ENCODE measurements at places on chromosomes 16 and 17.
A peak's percentile ranks its signal among the peaks of the same experiment; 100 is the strongest.

DNA sequence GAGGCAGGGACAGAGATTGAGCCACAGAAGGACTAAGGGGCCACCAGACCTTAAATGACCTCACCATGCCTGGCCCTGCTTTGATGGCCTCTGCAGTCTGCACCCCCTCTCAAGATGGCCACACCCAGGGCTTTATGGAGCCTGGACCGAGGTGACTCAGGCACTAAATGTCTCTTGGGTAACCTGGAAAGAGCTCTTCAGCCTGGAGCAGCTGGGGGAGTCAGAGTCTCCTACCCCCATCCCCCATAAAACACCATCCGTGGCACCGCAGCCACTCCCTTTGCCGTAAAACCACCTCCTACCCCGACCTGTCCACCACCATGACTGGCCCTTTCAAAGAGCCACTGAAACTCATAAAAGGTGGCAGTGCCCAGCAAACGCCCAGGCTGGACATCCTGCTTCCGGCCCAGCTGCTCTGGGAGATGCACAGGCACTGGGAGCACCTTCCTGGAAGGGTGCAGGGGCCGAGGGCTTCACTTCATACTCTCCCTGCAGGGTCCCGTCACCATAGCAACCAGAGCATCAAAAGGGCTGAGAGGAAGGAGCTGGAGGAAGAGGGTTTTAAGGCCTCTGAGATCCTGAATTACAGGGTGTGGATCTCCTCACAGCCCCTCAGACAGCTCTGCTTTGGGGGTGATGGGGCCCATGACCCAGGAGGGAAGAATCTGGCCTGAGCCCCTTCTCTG lies 22.3 kb downstream of the FOXN1 start:
- no peak for DNase-seq

- no peak for DNase-seq
These were observed 20.7 kb downstream of the GSG1L start for GRCh38 chr16:28042811-28043210.

- no peak for DNase-seq
These were observed 4.0 kb downstream of the CBX2 start for GRCh38 chr17:79781736-79782575.

DNA sequence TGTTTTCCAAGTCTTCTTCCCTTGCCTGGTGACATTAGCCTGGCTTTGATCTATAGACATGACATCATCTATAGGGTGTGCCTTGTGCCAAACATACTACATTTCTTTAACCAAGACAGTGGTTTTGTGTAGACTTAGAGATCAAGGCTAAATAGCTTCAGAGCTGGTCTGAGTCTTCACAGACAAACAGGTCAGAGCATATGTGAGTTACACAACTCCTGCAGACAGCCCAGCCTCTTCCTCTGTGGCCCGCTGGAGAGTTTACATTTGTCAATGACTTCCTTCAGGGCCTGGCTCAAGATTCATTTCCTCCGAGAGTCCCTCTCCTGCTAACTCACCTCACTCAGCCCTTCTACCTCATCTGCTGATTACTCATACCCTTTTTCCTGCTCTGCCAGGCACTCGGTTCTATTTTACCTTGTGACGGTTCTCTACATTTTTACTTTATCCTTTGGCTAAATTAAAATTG lies 73.1 kb upstream of the TANC2 start:
- peak; percentile 43 for DNase-seq

- DNase-seq: no peak
These were observed 3.2 kb downstream of the HS3ST6 start for GRCh38 chr16:1914988-1915387.

GRCh38 chr17:65472666-65473309 lies 88.7 kb downstream of the AXIN2 start:
- DNase-seq: no peak

DNA sequence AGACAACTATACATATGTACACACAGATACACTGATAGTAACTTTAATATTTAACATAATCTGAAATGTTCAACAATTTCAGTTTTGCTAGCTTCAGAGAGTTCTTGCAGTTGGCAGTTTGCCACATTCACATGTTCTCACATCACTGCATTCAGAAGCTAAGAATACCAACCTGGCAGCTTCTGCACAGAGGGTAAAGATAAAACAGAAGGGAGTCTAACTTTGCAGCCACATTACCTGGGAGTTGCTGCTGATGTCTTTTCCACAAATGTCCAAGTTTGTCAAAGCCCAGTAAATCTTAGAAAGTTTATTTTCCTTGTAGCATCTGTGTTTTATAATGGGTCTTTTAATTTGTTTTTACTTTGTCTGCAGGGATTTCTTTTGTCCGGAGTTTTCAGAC lies 332.0 kb downstream of the BCAS3 start:
- DNase-seq: no peak

- DNase-seq: no peak
These were observed 21.7 kb upstream of the DOK4 start for GRCh38 chr16:57508035-57508425.

DNA sequence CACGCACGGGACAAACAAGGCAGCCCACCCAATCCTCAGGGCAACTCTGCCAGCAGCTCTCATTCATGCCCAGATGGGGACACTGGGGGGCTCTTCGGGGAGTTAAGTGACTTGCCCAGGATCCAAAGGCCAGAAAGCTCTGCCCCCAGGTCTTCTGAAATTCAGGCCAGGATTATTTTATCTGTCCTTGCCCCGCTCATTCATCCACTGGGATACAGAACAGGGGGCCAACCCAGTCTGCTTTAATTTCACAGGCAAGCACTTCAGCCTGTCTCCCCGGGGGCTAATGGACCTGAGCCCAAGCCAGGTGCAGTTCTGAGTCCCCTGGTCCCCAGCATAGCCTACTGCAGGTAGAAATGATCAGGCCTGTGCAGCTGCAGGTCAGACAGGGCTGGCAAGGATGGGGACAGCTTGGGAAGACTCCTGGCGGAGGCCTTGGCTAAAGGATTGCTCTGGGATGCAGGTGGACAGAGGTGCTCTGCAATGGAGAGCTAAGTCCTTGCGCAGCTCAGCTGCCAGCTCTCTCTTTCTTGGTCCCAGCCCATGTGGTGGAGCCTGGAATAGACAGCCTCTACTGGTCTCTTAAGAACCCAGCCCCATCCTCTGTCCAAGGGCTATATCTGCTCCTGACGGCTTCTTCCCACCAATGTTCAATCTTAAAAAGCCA lies 766 bp upstream of the B3GNT9 start:
- no peak for DNase-seq

GRCh38 chr16:4288148-4288921 lies 15.5 kb upstream of the TFAP4 start:
- DNase-seq: peak; percentile 87

- DNase-seq: no peak
These were observed 7.4 kb downstream of the GFAP start for GRCh38 chr17:44907729-44908470.

- DNase-seq: no peak
These were observed 69.3 kb upstream of the TOB1 start for GRCh38 chr17:50935221-50935995.

GRCh38 chr16:55508941-55509931 lies at the start of gene LPCAT2:
LPCAT2 (plus strand) TSS chr16:55509072; CDS start chr16:55509182, 110 bp downstream.
- DNase-seq: peak; percentile 65

DNA sequence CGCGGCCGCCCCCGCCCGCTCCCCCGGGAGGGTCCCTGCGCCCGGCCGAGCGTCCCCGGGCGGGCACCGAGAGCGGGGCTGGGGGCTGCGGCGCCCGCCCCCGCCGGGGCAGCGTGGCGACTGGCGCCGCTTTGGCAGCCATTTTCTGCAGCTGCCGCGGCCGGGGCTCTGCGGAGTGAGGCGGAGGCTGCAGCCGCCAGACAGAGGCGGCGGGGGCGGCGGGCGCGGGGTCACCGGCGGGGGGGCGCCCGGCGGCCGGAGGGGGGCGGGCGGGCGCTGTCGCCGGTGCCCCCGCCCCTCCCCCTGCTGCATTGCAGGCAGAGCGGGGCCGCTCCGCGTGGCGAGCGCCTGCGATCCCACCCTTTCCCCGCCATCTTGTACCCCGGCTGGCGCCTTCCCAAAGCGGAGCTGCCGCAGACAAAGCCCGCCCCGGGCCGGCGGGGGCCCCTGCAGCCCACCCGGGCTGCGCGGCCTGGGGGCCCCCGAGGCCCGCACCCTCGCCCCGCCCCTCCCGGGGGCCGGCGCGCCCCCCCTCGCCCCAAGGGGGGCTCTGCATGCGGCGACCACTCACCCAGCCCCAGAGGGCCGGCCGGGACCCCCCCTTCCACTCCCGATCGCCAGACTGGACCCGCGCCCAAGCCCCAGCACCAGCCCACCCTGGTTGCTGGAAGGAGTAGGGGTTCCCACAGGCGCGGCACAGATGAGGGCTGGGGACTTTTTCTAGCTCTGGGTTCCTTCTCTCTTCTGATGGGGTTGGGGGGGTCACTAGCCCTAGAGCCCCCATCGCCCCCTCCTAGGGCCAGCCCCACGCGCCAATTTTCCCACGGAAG lies 16.6 kb upstream of the CBX8 start:
- peak; percentile 46 for DNase-seq

DNA sequence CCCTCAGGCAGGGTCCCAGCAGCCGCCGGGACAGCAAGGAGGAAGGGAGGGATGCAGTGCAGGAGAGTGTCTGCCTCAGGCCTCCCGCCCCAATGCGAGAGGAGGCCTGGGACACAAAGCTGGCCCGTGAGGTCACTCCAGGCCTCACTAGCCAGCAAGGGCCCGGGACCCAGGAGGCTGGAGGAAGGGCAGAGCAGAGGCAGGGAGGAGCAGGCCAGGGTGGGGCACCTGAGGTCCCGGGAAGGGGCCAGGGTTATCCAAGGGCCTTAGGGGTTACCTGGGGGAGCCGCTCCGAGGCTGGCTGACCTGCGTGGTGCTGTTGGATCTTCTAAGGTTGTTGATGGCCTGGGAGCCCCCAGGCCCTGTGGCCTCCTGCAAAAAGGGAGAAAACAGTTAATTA lies 14.1 kb downstream of the CEP131 start:
- DNase-seq: no peak

- DNase-seq: no peak
These were observed 29.5 kb upstream of the CRISPLD2 start for GRCh38 chr16:84790301-84790700.

- no peak for DNase-seq
These were observed 69.9 kb upstream of the CDH5 start for GRCh38 chr16:66296591-66296990.

DNA sequence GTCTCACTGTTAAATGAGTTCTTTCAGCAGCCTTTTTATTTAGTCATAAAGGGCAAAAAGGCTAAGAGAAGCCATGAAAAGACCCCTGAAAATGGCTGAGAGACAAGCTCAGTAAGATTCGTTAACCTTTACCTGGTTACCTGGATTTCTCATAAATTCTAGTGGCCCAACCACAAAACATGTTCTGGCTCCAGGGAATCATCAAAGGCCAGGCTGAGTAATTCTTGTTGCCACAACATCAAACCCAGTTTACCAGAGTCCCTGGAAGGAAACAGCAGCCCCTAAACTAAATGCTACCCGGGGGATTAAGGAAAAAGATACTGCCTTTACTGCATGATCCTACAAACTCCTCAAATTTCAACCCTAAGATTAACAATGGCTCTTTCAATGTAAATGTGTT lies 15.8 kb downstream of the CYTH1 start:
- DNase-seq: no peak

- no peak for DNase-seq
These were observed 3.7 kb upstream of the BRIP1 start for GRCh38 chr17:61867033-61867432.

DNA sequence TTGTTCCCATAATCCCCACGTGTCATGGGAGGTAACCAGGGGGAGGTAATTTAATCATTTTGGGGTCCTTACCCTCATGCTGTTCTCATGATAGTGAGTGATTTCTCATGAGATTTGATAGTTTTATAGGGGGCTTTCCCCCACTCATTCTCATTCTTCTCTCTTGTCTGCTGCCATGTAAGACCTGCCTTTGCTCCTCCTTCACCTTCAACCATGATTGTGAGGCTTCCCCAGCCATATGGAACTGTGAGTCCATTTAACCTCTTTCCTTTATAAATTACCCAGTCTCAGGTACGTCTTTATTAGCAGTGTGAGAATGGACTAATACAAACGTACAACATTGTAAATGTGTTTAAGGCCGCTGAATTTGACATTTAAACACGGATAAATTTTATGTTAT lies 35.5 kb upstream of the APOH start:
- no peak for DNase-seq

GRCh38 chr17:64448665-64449512 lies at the start of gene MILR1:
MILR1 (plus strand) TSS chr17:64449115; CDS start chr17:64449169, 54 bp downstream.
- no peak for DNase-seq

DNA sequence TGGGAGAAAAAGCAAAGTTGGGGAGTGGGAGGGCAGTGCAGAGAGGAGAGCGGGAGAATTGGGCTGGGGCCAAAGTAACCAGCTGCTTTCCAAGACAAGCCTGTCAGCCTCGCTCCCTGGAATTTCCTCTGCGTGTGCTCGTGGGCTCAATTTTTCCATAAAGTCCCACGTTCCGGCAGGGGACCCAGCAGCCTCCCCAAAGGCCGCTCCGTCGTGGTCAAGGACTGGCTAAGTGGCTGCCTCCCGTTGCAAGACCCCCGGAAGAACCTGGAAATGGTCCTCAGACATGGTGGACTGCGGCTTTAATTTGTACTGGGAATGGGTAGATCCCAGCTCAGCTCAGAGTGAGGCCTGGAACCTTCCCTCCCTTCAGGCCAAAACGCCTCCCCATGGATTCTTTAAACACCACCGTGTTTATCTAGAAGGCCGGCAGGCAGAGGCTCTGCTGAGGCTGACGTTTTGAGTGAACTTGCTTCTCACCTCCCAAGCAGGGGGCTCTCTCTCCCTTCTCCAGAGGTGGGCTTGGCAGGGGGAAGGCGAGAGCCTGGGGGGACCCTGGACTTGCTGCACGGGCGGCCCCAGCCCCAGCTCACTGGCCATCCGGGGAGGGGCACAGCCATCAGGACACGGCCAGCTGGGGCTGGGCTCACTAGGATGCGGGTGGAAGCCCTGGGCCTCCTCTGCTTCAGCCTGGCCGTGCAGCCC lies 190.0 kb downstream of the C16orf95 start:
- DNase-seq: no peak

DNA sequence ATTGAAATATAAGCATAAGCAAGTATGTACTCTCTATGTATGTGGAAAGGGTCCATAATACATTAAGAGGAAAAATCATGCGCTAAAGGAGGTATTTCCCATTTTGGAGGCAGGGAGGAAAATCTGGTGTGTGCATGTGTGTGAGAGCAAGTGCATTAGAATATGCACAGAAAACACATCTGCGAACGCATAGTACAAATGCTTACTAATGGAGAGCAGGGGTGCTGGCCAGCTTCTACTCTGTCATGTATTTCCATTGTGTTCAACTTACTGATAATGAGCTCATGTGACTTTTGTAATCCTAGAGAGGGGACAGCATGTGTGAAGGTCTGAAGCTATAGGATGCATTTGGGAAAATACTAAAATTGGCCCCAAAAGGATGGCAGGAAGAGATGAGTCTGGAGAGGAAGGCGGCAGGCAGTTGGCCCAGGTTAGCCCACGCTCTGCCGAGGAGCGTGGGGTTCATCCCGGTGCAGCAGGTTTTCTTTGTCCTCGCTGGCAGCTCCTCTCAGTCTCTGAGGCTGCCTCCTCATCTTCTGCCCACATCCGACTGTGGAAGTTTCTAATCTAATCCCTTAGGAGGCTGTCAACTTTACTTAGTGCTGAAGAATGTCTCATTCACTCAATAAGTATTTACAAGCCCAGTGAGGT lies 17.8 kb upstream of the KSR1 start:
- DNase-seq: no peak

All from activated CD8-positive, alpha-beta T cell treated with anti-CD3 and anti-CD28 coated beads for 36 hours (primary cell).